ENCODE measurements at places on chromosomes 11 and 22.

- DNase-seq = no peak
Measured at GRCh38 chr11:114034956-114035355, 24.6 kb upstream of the ZBTB16 start.

DNA sequence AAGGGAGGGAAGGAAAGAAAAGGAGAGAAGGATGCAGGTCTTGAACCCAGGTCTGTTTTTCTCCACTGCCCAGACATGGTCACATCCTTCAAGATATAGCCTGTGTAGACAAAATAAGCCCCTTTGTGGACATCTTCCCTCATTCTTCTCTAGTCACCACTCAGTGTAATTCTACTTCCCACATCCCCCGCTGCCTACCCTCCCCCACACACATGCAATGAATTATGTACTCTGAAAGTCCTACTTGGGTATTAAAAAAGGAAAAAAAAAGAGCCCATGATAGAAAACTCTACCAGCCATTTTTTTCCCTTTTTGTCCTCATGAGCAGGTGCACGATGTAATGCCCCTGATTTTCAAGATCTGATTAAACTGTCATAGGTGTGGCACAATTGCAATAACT is 346.0 kb downstream of the MN1 start:
- DNase-seq = no peak

DNA sequence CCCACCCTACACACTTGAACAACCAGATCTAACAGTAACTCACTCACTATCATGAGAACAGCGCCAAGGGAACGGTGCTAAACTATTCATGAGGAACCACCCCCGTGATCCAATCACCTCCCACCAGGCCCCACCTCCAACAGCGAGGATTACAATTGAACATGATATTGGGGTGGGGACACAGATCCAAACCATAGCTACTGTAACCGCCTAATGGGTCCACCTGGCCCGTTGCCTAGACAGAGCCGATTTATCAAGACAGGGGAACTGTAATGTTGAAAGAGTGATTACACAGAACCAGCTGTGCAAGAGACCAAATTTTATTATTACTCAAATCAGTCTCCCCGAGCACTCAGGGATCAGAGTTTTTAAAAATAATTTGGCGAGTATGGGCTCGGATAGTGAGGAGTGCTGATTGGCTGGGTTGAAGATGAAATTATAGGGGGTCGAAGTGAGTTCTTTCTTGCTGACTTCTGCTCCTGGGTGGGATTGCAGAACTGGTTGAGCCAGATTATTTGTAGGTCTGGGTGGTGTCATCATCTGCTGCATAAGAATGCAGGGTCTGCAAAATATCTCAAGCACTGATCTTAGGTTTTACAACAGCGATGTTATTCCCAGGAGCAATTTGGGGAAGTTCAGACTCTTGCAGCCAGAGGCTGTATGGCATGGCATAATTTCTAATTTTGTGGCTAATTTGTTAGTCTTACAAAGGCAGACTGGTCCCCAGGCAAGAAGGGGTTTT is 17.9 kb upstream of the ZC3H12C start:
- DNase-seq = no peak

GRCh38 chr22:36086170-36086490 is 57.5 kb upstream of the RBFOX2 start:
- no peak for DNase-seq

DNA sequence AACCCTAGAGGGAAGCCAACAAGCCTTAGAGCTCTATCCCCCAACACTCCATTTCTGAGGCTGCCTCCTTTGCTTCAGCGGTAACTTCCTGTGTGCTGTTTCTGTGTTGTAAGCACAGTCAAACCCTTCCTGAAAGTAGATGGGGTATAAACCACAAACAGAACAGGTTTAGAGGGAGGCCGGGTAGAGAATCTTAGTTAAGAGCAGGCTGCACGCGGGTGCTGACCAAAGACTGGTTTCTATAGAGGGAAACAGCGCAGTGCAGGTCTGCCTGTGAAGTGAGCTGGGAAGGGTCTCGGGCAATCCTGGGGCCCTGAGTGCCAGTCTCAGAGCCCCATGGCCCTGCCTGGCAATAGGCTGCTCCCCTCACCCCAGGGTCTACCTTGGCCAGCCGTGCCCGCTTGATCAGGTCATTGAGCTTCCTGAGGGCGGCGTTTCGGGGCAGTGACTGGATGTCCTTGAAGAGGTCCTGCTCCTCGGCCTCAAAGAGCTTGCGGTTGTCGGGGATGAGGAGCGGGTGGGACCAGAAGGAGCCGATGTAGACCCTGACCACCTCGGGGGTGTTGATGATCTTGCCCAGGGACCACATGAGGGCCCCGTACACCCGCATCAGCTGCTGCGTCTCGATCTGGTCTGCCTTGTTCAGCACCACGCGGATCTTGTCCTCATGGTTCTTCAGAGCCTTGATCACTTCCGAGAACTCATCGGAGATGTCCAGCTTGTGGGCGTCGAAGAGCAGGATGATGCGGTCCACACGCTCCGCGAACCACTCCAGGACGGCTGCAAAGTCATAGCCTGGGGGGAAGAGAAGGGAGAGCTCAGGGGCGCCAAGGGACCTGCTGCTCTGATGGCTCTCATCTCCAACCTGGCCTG is 15.3 kb upstream of the CDC42BPG start:
- DNase-seq = no peak

DNA sequence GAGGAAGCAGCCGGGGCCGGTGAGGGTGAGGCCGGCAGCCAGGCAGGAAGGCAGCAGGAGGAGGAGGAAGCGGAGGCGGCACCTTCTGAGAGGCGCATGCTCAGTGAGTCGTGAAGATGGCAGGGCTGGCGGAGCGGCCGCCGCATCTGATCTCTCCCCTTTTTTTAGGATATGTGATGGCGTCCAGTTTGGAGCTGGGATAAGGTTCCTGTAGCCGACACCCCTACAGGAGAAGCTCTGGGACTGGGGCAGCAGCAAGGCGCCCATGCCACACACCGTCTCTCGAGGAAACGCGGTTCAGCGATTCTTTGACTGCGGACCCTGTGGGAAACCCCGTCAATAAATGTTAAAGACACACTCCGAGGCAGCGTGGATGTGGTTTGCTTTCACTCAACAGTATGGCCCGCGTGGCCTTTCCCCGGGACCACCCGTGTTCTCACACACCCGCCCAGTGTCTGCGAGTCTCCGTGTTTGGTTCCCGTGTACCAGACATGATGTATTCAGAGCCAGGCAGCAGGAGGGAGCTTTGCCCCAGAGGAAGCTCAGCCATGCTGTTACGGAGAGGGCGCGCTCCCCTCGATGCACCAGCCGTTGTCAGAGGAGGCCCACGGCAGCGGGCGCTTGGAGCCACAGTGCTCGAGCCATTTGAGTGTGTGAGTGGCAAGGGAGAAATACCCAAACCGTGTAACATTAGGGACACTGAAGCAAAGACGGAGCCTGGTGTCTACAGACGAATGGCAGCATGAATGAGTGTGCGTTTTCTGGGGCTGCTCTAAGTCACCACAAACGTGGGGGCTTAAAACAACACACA is 27.7 kb upstream of the PARVB start:
- peak; percentile 48 for DNase-seq

GRCh38 chr11:34915136-34916014 is 804 bp downstream of the APIP start:
- DNase-seq = no peak

GRCh38 chr11:34565417-34566207 is 52.0 kb upstream of the ELF5 start:
- no peak for DNase-seq

GRCh38 chr11:102191832-102192231 is 81.6 kb downstream of the YAP1 start:
- DNase-seq = no peak

DNA sequence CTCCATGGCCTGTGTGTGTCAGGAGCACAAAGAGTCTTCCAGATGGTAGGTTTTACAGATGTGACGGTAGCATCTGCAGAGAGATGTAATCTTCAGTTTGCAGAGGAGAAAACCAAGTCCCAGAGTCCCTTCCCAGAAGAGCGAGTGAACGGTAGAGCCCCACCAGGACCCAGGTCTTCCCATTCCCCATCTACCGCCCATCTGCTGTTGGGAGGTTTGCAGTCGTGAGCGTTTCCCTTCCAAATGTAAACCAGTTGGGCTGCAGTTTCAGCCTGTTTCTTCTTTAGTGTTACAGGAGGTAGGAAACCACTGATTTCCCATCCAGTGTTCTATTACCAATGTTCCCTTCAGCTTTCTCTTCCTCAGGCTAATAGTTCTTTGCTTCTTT is 24.0 kb downstream of the PANX1 start:
- no peak for DNase-seq

- DNase-seq = no peak
Measured at GRCh38 chr11:37597776-37598175, 999.7 kb upstream of the RAG2 start.

GRCh38 chr22:36726007-36726380 is 22.4 kb upstream of the CACNG2 start:
- no peak for DNase-seq

DNA sequence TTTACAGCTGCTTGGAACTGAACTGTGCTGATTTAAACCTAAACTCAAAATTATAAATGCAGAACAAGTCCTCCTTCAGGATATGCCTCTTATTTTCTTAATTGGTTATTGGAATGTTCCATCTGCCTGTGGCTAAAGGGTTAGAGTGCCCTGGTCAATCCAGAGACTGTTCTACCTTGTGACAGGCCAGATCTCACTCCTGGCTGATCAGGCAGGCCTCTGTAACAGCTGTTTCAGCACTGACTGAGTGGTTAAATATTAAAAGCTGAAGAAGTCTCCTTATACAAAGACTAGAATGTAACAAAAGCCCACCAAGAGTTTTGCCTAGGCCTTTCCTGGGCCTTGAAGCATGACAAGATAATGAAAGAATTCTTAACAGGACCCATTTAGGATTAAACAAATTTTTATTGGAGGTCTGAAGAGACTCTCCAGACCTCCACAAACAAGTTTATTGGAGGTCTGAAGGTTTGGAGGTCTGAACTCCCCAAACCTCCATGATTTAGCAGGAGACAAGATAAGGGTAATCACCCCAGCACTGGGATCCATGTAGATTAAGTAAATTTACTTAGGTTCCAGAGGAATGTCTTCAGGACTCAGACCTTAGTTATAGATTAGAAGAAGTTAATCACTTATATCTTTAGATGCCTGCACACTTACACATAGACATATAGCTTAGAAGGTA is 35.8 kb downstream of the TMPRSS5 start:
- DNase-seq = no peak

- DNase-seq = no peak
Measured at GRCh38 chr22:32411402-32411801, 645 bp downstream of the RTCB start.

DNA sequence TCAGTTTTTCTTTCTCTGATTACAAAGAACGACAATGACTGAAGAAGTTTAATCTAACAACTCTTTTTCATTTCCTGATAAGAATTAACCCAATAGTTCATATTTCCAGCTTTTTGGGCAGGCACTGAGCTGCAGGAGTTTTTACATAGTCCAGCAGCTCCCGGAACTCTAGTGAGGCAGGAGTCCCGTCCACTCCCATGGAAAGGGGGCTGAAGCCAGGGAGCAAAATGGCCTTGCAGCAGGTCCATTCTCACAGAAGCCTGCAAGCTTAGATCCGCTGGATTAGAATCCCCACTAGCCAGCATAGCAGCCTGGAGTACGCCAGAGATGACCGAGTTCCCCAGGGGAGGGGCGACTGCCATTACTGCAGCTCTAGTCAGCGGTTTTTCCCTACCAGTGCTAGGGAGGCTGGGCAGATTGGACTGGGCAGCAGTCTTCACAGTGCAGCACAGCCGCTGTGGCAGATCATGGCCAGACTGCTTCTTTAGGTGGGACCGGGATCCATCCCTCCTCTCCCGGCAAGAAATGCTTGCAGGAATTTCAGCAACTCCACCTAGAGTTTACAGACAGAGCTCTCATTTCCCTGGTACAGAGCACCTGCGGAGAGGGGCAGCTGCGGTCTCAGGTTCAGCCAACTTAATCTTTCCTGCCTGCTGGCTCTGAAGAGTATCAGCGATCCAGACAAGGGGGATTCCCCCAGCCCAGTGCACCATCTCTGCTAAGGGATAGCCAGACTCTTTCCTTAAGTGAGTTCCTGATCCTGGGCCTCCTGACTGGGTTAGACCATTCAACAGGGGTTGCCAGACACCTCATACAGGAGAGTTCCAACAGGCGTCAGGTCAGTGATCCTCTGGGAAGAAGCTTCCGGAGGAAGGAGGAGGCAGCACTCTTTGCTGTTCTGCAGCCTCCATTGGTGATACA is 742 bp upstream of the CASP4 start:
- no peak for DNase-seq

DNA sequence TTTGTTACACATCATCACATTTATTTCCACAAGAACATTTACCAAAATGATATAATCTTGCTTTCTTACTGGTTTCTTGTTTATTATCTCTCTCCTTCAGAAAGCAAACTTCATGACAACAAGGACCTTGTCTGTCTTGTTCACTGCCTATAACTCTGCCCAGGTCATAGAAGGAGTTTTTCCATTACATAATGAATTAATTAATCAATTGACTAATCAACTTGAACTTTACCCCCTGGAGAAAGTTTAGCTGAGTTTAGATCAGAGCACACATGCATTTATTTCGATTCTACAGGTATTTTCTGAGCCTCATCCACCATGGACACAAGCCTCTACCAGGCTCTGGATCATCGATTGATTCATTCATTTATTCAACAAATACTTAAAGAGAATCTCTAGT is 6.3 kb upstream of the PRG2 start:
- DNase-seq = no peak
